ENCODE measurements at places on chromosomes 13 and 19. TPM values are rescaled to one million over a fixed set of nuclear protein-coding genes. Genes with fewer than 3 reads are reported as not detected.

KIR2DL3 gene
- total RNA-seq, result not detected

TTYH1 gene
- not detected for total RNA-seq

PCDH20 gene
- not detected for total RNA-seq

PLIN5 gene
- 0.14 TPM for total RNA-seq

STOML3 gene
- not detected for total RNA-seq
